ENCODE measurements at places on chromosomes 2 and 18.

GRCh38 chr2:229768235-229768634, 53.9 kb upstream of the DNER start:
- DNase-seq: no peak

- no peak for DNase-seq
Observed at GRCh38 chr2:186327251-186327868, 158.7 kb upstream of the ZC3H15 start.

DNA sequence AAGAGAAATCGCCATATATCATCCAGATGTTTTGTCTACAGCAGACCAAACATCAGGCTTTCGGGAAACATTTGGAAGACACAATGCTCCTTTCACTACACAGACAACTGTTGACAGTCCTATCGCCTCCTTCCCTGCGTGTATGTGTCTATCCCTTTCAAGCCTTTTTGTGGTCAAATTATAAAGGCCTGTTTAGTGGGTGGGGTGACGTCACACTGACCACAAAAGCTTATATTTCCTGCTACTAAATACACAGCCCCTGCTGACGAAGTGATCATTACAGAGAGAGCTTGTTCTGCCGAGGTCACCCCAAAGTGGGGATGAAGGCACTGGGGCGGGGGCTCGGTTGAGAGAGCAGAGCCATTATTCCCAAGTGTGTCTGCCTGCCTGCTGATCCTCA, 302.7 kb upstream of the TNP1 start:
- peak; percentile 41 for DNase-seq

- no peak for DNase-seq
Observed at GRCh38 chr2:118549503-118549902, 297.9 kb downstream of the EN1 start.

- no peak for DNase-seq
Observed at GRCh38 chr2:16322308-16323125, 343.1 kb downstream of the CYRIA start.

GRCh38 chr2:31286230-31286629, 52.3 kb downstream of the EHD3 start:
- DNase-seq: no peak

GRCh38 chr2:205887637-205888036, 198.3 kb downstream of the INO80D start:
- DNase-seq: no peak

Measured in inflammatory macrophage treated with lipopolysaccharide for 1 hour (primary cell).